Transverse colon (tissue), 4 donors: ENCODE measurements at places on chromosomes 4 and X.

GRCh38 chr4:109155682-109156283 is 146.7 kb downstream of the COL25A1 start:
- no peak for DNase-seq
- H3K27me3 ChIP-seq: no peaks in the 10 kb centered on the region
- no peaks in the 10 kb centered on the region for H3K36me3 ChIP-seq
- H3K27ac ChIP-seq: no peak overlapping the region

DNA sequence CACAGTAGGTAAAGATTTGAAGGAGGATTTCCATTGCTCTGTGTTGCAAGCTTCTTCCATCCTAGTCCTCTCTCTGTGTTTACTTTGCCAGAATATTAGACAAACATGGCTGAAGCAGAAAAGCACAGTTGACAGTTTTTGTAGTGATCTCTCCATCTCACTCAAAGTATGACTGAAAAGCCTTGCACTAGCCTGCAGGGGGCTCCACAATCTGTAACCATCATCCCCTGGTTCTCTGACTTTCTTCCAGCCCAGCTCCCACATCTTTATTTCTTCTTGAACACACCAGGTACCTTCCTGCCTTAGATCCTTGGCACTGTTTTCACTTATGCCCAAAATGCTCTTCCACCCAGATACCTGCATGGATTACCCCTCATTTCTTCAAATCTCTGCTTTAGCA is 34.1 kb upstream of the HHIP start:
- H3K36me3 ChIP-seq: no peaks in the 10 kb centered on the region
- H3K27ac ChIP-seq: no peak overlapping the region
- no peaks in the 10 kb centered on the region for H3K4me1 ChIP-seq
- H3K4me3 ChIP-seq: no peak overlapping the region
- H3K27me3 ChIP-seq: no peaks in the 10 kb centered on the region

- H3K4me3 ChIP-seq: no peak overlapping the region
- H3K27ac ChIP-seq: no peak overlapping the region
- DNase-seq: no peak
- no peaks in the 10 kb centered on the region for H3K4me1 ChIP-seq
These were observed 154.2 kb upstream of the IL1RAPL2 start for GRCh38 chrX:104411800-104412199.

DNA sequence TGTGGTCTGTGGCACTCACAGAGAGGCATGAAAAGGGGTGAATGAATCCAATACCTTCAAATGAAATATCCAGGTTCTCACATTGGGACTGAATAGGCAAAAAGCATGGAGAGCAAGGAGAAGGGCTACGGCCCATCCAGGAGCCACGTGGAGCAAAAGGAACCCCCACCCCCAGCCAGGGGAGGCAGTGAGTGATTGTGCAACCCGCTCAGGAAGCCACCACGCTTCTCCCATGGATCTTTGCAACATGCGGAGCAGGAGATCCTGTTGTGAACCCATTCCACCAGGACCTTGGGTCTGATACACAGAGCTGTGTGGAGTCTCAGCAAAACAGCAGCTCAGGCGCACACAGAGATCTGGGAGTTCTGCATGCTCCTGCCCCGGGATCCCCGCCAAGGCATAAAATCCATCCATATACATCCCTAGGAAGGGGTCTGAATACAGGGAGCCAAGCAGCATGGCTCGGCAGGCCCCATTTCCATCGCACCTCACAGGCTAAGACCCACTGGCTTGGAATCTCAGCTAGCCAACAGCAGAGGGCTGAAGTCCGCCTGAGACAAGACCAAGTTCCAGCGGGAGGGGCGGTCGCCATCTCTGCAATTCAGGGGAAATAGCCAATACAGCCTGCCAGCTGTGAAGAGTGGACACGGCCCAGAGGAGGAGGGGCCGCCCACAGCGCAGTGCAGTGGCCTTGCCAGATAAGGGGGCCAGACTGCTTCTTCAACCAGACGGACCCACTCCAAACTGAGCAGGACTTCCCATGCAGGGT is 80.2 kb downstream of the FGF16 start:
- H3K4me1 ChIP-seq: no peaks in the 10 kb centered on the region
- no peak overlapping the region for H3K4me3 ChIP-seq
- H3K27ac ChIP-seq: no peak overlapping the region
- no peak for DNase-seq
- H3K27me3 ChIP-seq: no peaks in the 10 kb centered on the region
- no peaks in the 10 kb centered on the region for H3K36me3 ChIP-seq

GRCh38 chr4:137611998-137612700 is 79.9 kb upstream of the PCDH18 start:
- H3K27ac ChIP-seq: no peak overlapping the region
- H3K4me1 ChIP-seq: no peaks in the 10 kb centered on the region
- H3K36me3 ChIP-seq: no peaks in the 10 kb centered on the region
- no peaks in the 10 kb centered on the region for H3K27me3 ChIP-seq

GRCh38 chrX:7131621-7132020 is 15.9 kb upstream of the STS start:
- DNase-seq: peak; percentile 22
- peaks cover 21% of the 10 kb centered on the region for H3K4me1 ChIP-seq
- H3K27me3 ChIP-seq: no peaks in the 10 kb centered on the region
- H3K4me3 ChIP-seq: no peak overlapping the region
- H3K36me3 ChIP-seq: no peaks in the 10 kb centered on the region

DNA sequence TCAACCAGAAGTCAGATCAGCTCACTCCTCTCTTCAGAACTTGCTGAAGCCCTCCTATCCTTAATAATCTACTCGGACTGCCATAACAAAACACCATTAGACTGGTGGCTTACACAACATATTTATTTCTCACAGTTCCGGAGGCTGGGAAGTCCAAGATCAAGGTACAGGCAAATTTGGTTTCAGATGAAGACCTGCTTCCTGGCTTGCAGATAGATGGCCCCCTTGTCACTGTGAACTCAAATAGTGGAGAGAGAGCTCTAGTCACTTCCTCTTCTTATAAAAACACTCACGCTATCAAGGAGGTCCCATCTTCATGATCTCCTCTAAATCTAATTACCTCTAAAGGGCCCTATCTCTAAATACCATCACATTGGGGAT is 125.1 kb downstream of the CAMK2D start:
- no peaks in the 10 kb centered on the region for H3K27me3 ChIP-seq
- no peak for DNase-seq
- no peak overlapping the region for H3K4me3 ChIP-seq
- H3K27ac ChIP-seq: no peak overlapping the region
- H3K36me3 ChIP-seq: no peaks in the 10 kb centered on the region

DNA sequence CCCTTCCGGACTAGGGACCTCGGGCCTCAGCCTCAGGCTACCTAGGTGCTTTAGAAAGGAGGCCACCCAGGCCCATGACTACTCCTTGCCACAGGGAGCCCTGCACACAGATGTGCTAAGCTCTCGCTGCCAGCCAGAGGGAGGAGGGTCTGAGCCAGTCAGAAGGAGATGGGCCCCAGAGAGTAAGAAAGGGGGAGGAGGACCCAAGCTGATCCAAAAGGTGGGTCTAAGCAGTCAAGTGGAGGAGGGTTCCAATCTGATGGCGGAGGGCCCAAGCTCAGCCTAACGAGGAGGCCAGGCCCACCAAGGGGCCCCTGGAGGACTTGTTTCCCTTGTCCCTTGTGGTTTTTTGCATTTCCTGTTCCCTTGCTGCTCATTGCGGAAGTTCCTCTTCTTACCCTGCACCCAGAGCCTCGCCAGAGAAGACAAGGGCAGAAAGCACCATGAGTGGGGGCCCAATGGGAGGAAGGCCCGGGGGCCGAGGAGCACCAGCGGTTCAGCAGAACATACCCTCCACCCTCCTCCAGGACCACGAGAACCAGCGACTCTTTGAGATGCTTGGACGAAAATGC is at the start of gene WAS:
Gene WAS, plus strand, starts transcription at position 389 of the 572 bp plus-strand sequence. Its CDS starts 55 bp downstream, at position 444.
- no peaks in the 10 kb centered on the region for H3K4me1 ChIP-seq
- peak within 1 kb of the TSS; percentile 64 for H3K27ac ChIP-seq
- no peaks in the 10 kb centered on the region for H3K36me3 ChIP-seq

DNA sequence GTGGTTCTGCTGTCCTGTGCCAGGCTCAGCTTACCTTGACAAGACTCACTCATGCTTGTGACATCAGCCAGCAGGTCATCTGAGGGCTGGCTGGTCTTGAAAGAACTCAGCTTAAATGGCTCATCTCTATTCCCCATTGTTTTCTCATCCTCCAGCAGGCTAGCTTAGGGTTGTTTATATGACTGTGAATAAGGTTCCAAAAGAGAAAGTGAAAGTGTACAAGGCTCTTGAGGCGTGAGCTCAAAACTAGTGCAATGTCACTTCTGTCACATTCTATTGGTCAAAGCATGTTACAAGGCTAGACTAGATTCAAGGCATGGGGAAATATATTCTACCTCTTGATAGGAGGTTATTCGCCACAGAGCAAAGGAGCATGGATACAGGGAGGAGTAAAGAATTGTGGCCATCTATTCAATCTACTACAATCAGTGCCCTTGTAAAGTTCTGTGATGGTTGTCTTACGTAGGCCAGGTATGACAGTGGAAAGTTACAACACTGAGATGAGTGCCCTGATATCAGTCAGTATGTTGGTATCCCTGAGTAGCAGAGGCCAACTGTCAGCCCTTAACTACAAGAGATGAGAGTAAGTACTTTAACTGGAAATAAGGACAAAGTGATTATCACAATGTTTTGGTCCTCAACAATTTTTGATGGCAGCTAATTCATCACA is 19.8 kb upstream of the TMLHE start:
- H3K36me3 ChIP-seq: no peaks in the 10 kb centered on the region
- H3K4me3 ChIP-seq: no peak overlapping the region
- no peaks in the 10 kb centered on the region for H3K4me1 ChIP-seq
- DNase-seq: no peak
- no peaks in the 10 kb centered on the region for H3K27me3 ChIP-seq

DNA sequence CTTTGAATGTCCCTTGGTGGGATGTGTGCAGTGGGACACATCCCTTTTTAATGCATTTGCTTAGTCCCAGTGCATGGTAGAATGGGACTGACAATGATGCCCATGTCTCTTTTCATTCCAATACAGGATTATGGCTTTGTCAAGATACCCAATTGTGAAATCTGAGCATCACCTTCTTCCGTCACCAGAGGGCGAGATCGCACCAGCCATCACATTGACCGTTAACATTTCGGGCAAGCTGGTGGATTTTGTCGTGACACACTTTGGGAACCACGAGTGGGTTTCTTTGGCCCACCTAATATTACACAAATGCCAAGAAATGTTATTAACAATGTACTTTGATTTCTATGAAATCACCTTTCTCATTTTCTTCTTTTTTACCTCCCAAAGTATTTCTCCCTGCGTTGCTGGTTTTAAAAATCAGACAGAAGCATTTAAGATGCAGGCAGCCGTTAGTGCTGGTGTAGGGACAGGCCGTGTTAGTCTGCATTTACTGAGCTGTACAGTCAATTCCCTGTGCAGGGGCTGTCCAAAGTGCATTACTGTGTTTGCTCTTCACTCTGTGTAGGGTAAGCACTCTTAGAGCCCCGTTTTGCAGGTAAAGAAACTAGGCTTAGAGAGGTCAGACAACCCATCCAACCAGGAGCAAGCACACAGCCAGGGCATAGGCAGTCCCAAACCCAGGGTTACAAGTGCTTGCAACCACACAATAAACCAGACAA is 46.5 kb downstream of the CWH43 start:
- no peak overlapping the region for H3K4me3 ChIP-seq
- H3K27ac ChIP-seq: no peak overlapping the region
- no peaks in the 10 kb centered on the region for H3K27me3 ChIP-seq
- no peak for DNase-seq
- H3K36me3 ChIP-seq: no peaks in the 10 kb centered on the region

DNA sequence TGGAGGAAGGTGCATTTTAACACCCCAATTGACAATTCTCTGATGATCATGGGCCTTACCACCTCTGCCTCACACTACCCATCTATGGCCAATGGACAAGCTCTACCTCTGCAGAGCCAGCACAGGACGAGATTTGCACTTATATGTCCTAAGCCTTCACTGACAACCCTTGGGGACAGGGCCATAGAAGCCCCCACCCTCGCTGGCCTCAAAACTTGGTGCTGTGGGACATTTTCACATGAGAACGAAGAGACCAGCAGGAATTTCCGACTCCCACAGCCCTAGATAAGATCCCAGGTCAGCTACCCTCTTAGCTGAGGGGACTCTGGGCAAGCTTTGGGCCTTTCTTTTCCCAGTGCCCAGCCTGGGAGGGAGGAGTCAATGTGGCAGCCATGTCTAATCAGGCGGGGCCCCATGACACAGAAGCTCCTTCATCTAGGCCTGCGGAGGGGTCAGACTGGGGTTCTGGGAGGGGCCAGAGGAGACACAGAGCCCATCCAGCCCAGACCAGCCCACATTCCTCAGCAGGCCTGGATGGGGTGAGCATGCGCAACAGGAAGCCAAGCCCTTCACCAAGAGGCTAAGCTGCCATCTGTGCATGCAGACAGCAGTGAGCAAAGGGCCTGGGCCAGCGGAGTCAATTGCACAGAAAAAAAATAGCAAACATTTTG is 12.1 kb downstream of the PJA1 start:
- no peaks in the 10 kb centered on the region for H3K4me1 ChIP-seq
- no peak for DNase-seq
- H3K27me3 ChIP-seq: no peaks in the 10 kb centered on the region
- H3K36me3 ChIP-seq: no peaks in the 10 kb centered on the region

DNA sequence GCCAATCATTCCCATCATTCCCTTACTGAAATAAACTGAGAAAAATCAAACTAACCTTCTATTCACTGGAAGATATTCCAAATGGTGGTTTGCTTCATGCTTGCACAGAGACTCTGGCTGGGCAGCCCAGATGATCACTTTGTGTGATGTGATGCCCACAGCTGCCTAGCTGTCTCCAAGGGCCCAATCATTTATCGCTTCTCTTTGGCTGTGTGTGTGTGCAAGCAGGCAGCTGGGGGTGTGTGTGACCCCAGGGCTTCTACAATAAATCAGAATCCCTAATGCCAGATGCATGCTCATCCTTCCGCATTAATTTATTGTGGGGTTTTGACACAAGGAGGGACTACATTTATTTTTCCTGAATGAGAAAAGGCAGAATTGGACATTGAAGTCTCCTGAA is 140.1 kb upstream of the NDP start:
- no peak for DNase-seq
- no peaks in the 10 kb centered on the region for H3K27me3 ChIP-seq
- H3K36me3 ChIP-seq: no peaks in the 10 kb centered on the region
- no peak overlapping the region for H3K4me3 ChIP-seq

DNA sequence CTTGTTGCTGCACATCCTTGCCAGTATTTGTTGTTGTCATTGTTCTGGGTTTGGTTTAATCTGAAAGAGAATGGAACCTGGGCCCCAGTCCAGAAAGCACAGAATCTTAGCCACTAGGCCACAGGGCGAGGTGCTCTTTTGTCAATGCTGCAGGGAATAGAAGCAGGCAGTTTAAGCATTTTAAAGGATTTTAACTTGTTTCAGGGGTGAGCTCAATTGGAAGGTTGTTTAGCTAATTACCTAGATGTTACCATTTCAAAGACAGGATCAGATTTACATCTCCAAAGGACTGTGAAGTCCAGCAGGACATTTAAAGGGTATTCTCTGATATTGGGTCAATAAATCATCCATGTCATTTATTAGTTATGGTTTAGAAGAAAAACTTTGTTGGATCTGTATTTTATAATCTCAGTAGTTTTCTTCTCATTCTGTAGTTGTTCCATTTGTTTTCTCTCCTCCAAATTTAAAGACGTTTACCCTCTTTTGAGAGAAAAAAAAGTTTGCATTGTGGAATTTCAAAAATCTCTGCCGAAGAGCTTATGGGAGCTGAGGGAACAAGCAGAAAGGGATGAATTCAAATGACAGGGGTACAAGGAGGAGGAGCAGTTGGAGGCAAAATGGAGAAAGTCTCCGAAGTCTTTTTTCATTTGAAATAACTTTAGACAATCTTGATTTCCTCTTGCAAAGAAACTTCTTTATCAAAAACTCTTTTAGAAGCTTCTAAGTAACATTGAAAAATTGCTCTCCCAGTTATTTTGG is 57.5 kb upstream of the FAM47C start:
- no peaks in the 10 kb centered on the region for H3K36me3 ChIP-seq
- H3K4me3 ChIP-seq: no peak overlapping the region
- H3K27ac ChIP-seq: no peak overlapping the region
- no peaks in the 10 kb centered on the region for H3K27me3 ChIP-seq
